Right hindlimb (tissue), 1 donor: ENCODE measurements at places on chromosomes 5 and 9.

DNA sequence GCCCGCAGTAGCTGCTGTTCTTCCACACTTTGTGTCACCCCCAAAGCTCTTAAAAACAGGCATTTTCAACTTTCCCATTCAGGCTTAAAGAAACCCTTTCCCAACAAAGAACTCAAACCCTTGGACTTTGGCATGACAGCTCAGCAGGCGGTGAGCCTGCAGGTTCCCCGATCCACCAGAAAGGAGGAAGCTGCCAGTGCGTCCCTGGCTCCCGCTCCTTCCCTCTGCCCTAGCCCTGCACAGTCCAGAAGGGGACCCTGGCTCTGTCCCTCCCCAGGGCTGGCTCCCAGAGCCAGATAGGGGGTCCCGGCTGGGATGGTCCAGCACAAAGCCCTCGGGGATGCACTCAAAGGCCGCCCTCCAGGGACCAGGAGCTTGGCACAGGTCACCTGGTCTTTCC is 9.6 kb downstream of the SLC9A3 start:
- DNase-seq, result no peak

DNA sequence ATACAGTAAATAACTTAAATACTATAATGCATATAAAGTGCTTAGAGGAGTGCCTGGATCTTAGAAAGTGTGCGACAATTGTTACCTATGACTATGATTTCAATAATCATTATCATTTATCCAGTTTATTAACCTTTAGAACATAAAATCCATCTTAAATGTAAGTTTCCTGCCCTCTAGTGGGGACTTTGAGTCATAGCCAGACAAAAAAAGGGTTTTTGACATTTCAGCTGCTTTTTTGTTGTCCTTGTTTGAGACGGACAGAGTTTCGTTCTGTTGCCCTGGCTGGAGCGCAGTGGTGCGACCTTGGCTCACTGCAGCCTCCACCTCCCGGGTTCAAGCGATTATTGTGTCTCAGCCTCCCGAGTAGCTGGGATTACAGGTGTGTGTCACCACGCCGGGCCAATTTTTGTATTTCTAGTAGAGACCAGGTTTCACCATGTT is 9.7 kb upstream of the C9orf152 start:
- no peak for DNase-seq

- peak; percentile 60 for DNase-seq
These were observed at the start of gene CDKN2B-AS1 for GRCh38 chr9:21994556-21995005. Gene CDKN2B-AS1, plus strand, starts transcription at chr9:21994791.

DNA sequence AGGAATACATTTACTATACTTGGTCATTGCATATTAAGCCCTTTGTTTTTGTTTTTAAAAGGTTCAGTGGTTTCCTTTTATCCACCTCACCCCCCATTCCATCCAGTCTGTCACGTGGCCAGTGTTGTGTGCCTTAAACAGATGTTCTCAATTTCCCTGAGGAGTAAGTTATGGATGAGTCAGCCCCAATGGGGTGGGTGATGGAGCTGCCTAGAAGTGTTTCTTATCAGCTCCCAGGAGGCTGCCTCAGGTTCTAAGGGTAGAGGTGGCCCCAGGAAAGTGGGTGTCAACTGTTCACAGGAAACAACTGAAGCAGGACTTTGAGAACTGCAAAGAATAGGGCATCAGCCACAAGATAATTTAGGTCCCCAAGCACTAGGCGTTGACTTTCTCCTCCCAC is 41.1 kb downstream of the ACTBL2 start:
- no peak for DNase-seq

DNA sequence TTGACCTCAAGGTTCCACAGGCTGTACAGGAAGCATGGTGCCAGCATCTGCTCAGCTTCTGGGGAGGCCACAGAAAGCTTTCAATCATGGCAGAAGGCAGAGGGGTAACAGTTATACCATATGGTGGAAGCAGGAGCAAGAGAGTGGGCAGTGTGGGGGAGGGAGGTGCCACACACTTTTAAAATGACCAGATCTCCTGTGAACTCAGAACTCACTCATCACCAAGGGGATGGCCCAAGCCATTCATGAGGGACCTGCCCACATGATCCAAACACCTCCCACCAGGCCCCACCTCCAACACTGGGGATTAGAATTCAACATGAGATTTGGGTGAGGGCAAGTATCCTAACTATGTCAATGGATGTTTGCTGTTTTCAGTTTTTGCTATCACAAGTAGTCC is 16.2 kb downstream of the CYFIP2 start:
- no peak for DNase-seq

GRCh38 chr5:62190931-62191330 is 115.1 kb upstream of the KIF2A start:
- no peak for DNase-seq

- DNase-seq, result peak; percentile 23
These were observed 54.9 kb downstream of the USP20 start for GRCh38 chr9:129889941-129890717.
